ENCODE measurements at places on chromosomes 4 and X.

DNA sequence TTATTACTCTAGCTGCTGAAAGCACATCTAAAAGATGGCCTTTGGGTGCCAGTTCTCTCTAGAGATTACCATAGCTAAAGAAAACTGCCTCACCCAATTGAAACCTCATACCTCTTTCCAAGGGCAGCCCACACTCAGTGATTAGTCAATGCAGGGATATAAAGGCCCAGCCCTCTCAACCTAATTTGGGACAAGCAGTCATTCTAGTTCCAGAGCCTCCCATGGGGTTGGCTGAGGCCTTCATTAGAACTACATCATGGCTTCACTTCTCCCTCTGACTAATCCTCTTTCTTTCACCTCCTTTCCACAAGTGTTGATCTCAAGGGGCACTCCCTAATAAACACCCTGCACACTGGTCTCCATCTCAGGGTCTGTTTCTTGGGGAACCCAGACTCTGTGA, 38.5 kb upstream of the C1GALT1C1 start:
- DNase-seq, result no peak

- no peak for DNase-seq
Observed at GRCh38 chr4:139484783-139485311, 30.9 kb downstream of the RAB33B start.

DNA sequence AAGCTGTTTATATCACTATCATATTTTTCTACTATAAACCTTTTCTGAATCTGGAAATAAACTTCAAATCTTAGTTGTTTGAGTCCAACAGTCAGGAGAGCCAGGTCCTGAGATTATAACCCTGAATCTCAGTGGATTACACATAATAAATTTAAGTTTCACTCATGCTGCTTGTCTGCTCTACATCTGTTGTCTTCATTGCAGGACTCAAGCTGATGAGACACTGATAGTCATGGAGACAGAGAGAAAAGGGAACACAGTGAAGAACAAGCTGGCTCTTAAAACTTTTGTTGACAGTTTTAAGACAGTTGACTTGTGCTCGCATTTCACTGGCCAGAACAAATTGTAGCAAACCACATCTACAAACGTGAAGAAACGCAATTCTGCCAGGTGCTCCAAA, 327.0 kb upstream of the CTSO start:
- DNase-seq, result no peak

GRCh38 chr4:17096692-17097091, 198.2 kb upstream of the LDB2 start:
- no peak for DNase-seq

GRCh38 chrX:11670316-11670715, 4.6 kb upstream of the ARHGAP6 start:
- DNase-seq, result no peak

DNA sequence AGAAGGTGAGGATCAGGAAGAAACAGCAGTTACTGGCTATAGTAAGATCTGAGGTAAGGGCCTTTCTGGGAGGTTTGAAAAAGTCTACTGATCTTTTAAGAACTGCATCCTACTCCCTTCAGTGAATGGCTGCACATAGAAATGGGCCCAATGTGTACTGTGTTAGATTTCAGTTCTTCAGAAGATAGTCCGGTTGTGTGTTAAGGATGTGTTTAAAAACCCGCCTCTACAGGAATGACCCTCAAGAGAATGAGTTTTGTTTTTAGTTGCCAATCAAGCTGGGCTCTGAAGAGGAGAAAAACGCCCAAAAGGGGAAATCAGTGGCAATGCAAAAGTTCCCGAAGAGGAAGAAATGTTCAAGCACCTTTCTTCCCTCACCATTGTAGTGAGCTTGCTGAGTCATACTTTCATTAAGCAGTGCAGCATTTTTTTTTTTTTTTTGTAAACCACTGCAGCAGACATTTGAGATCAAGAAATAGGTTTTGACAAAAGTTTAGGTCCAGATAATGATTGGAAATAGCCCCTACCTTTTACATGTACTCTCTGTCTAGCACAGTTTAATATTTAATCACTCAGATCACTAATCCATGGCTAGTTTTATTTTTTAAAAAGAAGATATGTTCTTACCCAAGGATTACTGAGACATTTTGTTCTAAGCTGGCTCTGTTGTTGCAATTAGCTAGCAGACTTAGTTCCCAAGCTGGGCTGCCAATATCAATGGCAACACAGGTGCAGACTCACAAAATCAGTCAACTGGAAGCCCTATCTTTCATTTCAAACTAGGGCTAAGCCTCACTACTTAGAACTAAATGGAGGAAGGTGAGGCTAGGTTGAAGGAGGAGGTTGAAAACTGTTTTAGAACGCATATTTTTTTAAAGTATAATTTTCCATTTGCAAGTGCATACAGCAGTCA, 7.0 kb upstream of the TRPC5OS start:
- no peak for DNase-seq

DNA sequence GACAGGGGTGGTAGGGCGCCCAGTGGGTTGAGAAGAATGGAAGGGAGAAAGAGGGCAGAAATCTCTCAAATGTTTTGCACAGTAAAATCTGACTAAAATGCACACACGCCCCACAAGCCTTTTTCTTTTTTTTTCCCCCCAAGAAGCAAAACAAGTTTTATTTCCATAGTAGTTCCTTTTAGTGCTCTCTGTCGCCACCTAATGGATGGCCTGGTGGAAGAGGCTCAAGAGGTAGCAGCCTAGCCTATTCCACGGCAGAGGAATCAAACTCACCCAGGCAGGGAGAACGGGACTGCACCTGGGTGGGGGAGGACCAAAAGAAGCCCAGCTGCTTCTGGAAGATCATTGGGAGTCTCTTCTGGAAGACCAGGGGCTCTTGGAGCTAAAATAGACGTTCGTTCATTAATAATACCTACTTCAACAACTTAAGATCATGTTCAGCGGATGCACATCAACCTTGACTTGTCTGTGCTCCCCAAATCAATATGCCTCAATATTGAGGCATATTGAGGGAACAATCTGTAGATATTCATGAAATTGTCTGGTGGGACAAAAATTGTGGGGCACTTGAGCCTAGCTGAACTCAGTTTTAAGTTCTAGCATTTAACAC, 31.6 kb upstream of the IRAK1 start:
- DNase-seq, result peak; percentile 56

DNA sequence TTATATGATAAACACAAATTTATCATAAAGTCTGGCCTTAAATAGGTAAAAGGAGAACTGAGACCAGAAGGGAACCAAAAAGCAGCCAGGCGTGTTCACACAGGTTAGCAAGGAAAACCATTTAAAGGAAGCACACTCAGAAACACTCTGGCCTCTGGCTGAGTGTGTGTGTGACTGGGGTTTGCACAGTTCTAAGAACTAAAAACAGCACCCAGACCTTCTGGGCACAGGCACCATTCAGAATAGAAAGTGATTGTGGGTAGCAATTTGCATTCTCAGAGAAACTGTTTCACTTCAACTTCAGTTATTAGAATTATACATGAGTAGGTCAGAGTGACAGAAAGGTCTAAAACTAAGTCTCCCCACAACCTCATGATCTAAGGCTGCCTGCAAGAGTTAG, 10.0 kb downstream of the GPR82 start:
- no peak for DNase-seq

DNA sequence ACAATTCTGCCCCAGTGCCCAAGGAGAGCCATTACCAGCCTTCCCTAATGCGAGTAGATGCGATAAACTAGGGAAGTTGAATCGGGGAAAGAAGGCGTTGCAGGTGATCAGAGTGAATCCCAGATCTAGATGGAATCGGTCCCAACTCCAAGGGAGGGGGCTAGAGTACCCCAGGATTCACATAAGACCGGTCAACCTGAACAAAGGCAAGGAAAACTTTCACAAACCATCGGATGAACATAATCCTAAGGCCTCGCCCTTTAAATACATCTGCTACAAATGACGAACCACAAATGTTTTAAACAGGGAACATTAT, 11.2 kb upstream of the ZCCHC13 start:
- no peak for DNase-seq

- no peak for DNase-seq
Observed at GRCh38 chr4:139709660-139710059, 44.0 kb downstream of the MGST2 start.

- peak; percentile 40 for DNase-seq
Observed at GRCh38 chrX:132491191-132491590, 2.4 kb upstream of the MBNL3 start.

DNA sequence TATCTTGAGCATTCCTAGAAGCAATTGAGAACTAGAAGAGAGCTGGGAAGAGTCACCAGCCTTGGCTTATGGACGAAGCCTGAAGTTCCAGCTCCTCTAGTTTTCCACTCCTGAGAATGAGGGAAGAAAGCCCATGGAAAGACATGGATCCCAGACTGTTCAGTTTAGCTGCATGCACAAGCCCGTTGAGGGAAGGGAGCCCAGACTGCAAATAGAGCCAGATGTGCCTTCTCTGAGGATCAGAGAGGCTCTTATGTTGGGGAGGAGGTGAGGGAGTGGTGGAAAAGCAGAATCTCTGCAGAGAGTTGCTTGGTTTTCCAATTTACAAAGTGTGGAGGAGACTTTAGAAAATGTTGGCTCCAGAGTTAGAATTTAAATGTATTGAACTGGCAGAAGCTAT, 69.0 kb downstream of the ASB9 start:
- no peak for DNase-seq

DNA sequence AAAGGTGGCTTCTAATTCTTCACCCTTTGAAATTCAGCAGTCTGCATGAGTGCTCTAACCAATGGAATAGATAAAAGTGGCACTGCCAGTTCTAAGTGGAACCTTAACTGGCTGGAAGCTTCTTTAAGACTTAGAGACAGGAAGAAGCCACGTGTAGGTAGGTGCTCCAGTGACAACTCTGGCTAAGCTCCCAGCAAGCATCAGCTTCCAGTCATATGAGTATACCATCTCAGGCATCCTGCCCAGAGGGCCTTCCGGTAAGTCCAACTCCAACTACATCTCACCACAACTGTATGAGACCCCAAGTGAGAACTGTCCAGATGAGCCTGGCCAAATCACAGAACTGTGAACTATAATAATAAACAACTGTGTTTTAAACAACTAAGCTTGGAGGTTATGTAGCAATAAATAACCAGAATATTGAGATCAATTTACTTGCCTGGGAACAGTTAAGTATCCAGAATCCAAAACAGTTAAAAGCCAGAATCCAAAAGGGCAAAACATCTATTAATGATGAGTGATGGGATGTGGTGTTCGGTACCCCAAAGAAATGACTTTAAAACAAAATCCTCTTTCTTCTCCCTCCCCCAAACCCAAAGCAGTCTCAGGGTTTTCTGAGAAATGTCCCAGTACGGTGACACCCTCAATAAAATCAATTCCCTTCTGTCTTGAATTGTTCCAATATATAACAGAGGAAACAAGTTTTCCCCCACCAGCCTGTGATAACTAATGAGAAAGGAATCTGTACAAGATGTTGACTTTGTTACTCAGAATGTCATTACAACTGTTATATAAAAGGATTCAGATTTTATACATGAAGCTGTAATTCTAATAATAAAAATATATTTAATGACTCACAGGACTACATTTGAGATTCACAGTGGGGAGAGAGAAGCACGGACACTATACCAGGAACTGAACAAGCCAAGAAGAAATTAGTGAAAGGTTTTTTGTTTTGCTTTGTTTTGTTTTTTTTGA, 4.2 kb downstream of the TSPAN5 start:
- no peak for DNase-seq

- DNase-seq, result no peak
Observed at GRCh38 chr4:129788486-129788885, 692.5 kb downstream of the C4orf33 start.

- no peak for DNase-seq
Observed at GRCh38 chrX:51459125-51459524, 37.3 kb downstream of the NUDT11 start.

DNA sequence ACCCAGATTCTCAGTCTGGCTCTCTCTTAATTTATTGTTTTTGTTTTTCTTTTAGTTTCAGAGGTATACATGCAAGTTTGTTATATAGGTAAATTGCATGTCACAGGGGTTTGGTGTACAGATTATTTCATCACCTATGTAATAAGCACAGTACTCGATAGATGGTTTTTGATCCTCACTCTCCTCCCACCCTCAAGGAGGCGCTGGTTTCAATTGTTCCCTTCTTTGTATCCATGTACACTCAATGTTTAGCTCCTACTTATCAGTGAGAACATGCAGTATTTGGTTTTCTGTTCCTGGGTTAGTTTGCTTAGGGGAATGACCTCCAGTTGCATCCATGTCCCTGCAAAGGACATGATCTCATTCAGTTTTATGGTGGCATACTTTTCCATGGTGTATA, 198.4 kb downstream of the STK32B start:
- DNase-seq, result no peak

DNA sequence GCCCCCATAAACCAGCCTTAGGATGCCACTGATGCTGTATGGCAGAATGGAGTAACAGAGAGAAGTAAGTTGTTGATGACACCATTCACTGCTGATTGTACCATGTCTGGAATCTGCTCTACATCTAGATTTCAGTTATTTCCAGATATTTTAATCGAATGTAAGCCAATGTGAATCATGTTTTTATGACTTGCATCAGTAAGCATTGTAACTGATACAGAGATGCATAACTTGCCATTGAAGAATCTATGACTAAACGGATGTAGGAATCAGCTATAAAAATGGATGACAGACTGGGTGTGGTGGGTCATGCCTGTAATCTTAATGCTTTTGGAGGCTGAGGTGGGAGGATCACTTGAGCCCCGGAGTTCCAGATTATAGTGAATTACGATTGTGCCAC, 161.0 kb upstream of the GATB start:
- no peak for DNase-seq

- no peak for DNase-seq
Observed at GRCh38 chr4:38815885-38816782, 11.5 kb upstream of the TLR1 start.

DNA sequence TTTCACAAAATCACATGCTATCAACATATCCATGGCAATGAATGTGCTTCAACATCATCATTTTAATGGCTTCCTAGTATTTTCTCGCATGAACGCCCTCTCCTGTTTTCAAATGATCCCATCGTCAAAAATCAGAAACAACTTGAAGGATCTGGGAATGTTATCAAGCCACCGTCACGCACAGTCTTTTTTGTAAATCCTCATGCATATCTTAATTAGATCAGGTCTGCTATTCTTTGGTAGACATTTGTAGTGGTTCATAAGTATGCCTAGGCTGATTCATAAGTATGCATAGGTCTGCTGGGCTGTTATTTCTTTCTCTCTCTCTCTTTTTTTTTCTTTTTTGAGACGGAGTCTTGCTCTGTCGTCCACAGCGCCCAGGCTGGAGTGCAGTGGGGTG, 101.6 kb downstream of the CLNK start:
- no peak for DNase-seq

GRCh38 chr4:118180776-118181175, 146.5 kb downstream of the NDST3 start:
- no peak for DNase-seq

GRCh38 chrX:29090811-29091210, 503.6 kb downstream of the IL1RAPL1 start:
- DNase-seq, result no peak

GRCh38 chr4:150152766-150153165, 74.5 kb downstream of the DCLK2 start:
- DNase-seq, result no peak

- no peak for DNase-seq
Observed at GRCh38 chr4:2942532-2943363, 20.5 kb downstream of the NOP14 start.

- no peak for DNase-seq
Observed at GRCh38 chr4:6464842-6465588, 7.4 kb downstream of the PPP2R2C start.

Data from central memory CD4-positive, alpha-beta T cell (primary cell).